LoVo (cell line): ENCODE measurements at places on chromosomes 7 and 10.

GRCh38 chr10:4371691-4372295 is 454.2 kb upstream of the AKR1E2 start:
- DNase-seq: no peak

- DNase-seq: peak; percentile 51
Observed at GRCh38 chr10:5078547-5079180, 15.6 kb upstream of the AKR1C3 start.

- peak; percentile 2 for DNase-seq
Observed at GRCh38 chr10:88194041-88194887, 330.8 kb downstream of the PTEN start.

DNA sequence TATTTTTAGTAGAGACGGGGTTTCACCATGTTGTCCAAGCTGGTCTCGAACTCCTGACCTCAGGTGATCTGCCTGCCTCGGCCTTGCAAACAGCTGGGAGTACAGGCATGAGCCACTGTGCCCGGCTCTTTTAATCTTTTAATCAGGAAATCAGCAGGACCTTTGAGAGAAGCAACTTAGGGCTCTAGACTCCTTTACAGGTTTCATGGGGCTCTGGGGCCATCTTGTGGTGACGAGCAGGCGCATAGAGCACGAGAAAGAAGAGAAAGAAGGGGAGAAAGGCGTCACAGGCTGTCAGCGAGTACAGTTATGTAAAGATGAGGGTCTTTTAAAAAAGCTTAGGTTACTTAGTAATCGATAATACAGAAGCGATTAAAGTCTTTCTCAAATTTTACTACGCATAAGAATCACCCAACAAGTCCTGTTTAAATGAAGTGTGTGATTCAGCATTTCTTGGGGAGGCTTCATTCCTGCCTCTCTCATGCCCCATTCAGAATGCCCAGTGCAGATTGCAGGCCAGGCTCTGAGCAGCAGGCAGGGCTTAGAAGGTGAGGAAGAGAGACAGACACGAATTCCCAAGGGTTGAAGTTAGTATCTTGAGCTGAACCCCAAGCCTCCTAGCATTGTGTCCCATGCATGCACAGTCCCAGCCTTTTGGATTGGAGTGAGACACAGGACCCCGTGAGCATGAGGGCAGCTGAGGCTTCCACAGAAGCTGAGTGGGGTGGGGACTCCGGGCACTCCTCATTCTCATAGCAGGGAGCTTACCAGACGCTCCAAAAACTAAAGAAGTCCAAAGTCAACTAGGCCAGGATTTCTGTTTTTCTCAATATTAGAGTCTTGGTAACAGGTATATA is 23.6 kb upstream of the PFKP start:
- peak; percentile 65 for DNase-seq

- DNase-seq: no peak
Observed at GRCh38 chr7:437329-438251, 82.1 kb downstream of the PDGFA start.

- DNase-seq: no peak
Observed at GRCh38 chr10:49023752-49024151, 84.1 kb upstream of the LRRC18 start.

DNA sequence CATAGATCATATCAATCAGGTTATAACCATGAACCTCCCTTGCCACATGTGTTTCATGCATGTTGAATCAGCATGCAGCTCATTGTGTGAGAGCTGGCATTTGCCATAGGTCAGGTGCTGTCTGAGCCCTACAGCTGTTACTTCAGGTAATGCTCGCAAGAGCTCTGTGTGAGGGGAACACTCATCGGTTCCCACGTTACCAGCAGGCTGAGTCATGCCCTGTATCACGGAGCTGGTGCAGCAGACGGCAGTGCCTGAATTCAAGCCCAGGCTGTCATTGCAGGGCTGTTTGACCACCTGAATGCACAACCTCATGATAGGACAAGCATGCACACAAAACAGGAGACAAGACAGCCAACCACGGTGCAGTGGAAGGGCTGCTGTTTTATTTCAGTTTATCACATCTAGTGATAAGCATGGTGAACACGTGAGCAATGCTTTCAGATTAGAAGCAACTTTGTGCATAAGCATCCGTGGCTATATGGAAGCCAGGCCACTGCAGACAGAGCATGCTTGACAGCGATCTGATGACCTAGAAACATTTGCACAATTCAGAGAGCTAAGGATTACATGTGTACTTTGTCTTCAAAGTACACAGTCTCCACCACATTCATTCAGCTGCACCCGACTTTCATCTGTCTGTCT is 56.4 kb upstream of the PFKP start:
- no peak for DNase-seq

DNA sequence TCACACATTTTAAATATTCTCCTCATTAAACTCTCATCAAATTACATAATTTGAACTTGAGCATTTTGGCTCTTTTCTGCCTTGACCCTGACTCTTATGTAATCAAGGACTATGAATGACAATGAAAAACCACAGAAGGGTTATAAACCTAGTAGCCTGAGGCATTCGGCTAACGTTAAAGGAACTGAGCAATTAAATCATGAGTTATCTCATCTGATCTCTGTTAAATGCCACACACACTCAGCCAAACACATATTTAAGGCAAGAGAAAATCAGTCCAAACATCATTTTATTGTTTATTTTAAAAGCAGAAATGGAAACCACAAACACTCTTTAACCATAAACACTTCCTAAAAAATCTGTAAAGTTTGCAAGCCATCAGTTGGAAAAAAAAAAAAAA is 204.3 kb downstream of the DGKI start:
- peak; percentile 20 for DNase-seq

DNA sequence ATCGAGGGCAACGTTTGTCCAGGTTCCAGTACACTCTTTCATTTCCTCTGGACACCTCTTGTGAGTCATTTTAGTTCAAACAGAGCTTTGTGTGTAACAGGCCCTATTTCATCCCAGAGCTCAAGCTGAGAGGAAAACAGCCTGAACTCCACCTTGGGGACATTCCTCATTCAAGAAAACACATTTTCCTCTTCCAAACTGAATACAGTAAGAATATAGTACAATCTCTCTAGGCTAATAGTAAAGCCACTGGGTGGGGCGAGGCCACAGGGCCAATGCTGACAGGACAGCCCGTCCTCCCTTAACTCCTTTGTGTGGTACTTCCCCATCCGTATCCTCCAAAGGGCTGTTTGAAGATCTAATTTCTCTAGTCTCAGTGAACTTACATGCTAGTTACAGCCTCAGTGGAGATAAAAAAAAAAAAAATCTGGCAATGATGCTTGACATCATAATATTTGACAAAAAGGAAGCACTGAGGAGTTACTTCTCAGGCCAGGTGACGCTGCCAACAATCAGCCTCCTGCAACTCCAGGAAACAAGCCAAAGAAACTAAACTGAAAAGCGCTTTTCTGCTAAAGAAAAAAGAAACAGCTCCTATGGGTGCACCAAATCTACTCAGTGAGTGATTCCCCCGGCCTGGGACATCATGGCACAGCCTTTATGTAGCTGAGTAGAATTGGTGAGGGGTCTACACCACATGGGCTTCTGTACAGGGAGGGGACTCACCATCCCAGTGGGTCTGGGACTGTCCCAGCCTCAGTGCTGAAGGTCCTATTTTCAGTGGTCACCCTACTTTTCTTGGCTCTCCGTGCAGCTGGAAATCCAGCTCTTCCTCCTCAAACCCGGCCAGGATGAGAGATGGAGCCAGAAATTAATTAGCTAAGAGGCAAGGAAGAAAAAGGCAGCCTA is 238.2 kb upstream of the NEBL start:
- peak; percentile 8 for DNase-seq

DNA sequence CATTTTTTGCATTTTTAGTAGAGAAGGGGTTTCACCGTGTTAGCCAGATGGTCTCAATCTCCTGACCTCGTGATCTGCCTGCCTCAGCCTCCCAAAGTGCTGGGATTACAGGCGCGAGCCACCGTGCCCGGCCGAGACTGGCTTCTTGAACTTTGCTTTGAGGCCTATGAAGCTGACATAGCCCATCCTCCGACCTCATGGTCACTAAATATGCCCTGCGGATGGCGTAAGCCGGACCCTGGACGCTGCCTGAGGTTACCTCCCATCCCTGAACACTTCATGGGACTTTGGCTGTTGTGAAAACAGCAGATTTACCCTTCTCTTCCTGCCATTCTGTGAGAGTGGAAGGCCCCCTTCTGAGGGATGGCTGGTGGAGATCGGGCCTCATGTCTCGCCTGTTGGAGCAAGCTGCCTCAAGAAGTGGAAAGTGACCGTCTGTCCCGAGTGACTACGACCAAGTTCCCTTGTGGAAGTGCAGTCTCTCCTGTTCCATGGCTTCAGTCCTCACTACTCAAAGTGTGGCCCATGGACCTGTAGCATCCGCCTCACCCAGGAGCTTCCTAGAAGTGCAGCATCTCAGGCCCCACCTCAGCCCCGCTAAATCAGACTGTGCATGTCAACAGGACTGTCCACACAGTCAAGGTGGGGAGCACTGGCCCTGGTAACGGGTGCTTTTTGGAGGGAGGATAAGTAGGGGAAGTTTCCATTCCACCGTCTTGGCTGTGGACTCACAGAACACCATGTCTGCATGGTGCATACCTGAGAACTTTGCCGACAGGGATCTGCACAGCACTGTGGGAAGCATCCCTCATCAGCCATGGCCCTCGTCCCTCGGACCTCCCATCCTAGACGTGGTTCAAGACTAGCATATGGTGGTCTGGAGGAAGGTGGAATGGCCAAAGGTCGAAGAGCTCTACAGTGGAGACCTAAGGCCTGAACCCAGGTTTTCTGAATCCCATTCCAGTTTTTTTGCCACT is 210.5 kb upstream of the SHH start:
- no peak for DNase-seq

GRCh38 chr10:114380060-114380459 is 24.2 kb downstream of the AFAP1L2 start:
- DNase-seq: peak; percentile 18

DNA sequence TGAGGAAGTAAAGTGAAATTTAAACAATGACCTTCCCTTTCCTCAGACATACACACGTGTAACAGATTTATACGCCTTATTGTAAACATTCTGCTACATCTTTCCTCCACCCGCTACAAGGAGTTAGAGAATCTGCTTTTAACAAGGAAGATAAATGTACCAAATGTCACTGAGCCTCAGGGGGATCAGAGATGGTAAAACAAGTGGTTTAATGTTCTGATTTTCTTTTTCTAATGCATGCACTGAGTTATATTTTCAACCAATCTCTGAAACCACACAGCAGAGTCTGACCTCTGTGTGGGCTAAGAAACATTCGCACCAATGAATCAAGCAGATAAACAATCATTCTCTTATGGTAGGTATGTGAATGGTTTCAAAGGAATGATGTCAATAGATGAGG is 599.5 kb downstream of the ARL4A start:
- no peak for DNase-seq
